Activated naive CD4-positive, alpha-beta T cell treated with anti-CD3 and anti-CD28 coated beads, Interleukin-2, amount 50 U/mL, for 72 hours (primary cell): ENCODE measurements at places on chromosomes 3 and 15. TPM values are rescaled to one million over a fixed set of nuclear protein-coding genes. Genes with fewer than 3 reads are reported as not detected.

DNA sequence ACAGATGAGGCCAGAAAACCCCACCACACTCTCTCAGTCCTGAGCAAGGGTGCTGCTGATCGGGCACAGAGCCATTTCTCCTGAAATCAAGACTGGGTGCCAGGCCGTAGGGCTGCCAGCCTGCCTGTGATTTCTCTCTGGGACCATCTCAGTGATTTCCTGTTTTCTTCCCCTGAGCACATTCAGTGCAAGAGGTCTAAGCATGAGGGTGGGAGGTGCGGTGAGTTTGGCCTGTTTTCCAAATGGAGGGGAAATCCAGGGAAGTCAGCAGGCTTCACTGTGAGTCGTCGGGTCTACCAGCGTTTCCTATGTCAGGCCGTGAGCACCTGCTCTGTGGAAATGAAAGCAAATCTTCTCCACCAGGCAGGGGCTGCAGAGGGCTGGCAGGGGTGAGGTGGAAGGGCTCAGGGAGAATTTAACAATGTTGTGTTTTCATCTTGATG lies 82.3 kb downstream of the ST6GAL1 start:
- peak; percentile 69 for DNase-seq

The EPHA6 gene
- not detected for total RNA-seq

DNA sequence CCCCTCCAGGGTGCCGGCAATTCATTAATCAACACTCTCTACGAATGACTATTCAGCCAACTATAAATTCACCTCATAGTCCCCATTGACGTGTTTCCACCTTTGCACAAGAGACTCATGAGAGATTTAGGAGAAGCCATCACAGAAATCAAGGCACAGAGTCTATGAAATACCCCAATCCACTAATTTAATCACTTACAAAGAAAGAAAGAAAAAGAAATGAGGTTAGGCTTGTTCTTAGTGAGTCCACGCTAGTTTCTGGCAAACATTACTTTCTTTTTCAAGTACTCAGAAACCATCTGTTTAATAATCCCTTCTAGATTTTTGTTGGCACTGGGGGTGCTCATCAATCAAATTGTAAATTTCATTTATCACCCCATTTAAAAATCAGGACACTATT lies 125.2 kb upstream of the ADPGK start:
- DNase-seq: no peak

DNA sequence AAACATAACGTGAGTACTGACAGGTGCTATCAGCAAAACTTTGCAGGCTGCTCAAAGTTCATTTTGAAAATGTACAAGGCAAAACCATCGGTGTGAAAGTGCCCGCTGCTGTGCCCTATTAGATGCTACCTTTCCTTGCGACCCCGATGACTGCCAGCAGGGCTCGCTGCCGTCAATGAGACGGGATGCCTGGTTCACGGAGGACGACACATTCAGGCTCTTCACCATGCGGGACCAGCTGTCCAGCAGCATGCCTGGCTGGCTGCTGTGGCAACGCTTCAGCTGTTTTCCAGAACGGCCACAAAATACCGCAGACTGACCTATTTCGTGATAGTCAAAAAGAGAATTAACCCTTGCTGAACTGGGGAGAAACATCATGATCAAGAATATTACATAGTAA lies 92.7 kb upstream of the OCA2 start:
- DNase-seq: no peak

DNA sequence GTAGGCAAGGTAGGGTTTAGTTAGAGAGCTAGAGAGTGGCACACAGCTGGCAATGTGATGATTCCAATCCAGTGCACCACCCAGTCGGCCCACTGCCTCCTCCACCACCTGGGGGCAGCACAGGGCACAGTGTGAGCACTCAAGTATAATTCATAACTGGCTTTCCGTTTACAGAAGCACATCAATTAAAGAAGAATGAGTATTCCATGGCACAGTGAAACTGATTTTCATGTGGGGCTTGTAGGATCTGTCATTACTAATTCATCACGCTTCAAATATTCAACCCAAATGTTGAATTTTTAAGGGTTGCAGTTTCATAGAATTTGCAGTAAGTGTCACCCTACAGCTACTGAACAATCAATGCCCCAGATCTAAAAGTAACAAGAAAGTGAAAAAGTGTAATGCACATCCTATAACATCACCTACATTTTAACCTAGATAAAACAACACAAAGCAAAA lies 149.9 kb downstream of the IGSF11 start:
- DNase-seq: peak; percentile 84

DNA sequence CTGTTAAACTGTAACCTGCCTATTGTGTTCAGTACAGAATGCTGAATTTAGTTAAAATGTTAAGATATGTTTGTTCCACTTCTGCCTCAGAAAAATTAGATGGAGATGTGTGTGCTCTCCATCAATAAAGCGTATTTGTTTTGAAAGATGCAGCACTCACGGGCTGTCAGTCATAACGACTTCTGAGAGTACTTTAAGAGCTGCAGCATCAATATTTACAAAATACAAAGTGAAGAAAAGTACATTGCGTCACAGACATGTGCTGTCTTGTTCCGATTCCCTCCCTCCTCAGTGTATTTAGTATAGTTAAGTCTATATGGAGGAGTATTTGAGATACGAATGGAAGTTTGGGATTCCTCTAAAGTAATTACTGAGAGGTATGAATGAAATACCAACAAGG lies 166.6 kb downstream of the BBX start:
- no peak for DNase-seq

The NANOGP8 gene
- not detected for total RNA-seq

- no peak for DNase-seq
Measured at GRCh38 chr3:149581248-149581647, 76.6 kb downstream of the WWTR1 start.

DNA sequence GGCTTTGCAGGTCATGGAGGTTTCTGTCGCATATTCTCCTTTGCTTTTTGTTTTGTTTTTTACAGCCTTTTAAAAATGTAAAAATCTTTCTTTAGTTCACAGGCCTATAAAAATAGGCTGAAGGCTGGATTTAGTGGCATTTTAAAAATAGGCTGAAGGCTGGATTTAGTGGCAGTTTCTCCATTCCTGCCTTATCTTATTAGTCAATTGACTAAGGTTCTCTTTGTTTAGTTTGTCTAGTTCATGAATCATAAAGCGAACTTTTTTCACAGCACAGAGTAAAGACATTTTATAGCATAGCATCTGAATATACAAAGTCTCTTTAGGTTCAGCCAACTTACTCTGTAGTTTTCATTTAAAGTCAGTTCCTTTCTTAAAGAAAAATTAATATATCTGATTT lies 31.4 kb downstream of the AP4E1 start:
- no peak for DNase-seq

The NME9 gene
- not detected for total RNA-seq

- DNase-seq: no peak
Measured at GRCh38 chr3:126129398-126129891, 45.5 kb upstream of the SLC41A3 start.

The PLAAT1 gene
- not detected for total RNA-seq

DNA sequence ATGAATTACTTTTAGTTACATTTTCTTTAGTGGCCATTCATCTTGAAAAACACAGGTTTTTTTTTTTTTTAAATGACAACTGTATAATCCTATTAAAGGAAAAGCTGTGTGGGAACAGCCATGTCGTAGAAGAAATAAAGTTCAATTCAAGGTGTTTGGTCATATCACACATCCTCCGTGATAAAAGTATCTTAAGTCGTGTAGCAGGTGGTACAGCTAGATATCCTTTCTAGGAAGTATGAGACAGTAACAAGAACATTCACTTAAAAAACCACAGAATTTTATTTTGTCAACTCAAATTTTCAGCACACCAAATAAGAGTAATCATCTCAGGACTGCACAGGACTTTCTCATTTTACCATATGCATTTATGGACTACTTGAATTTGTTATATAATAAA lies 16.1 kb downstream of the ZDHHC23 start:
- DNase-seq: no peak

- DNase-seq: no peak
Measured at GRCh38 chr15:96230526-96231181, 99.8 kb upstream of the NR2F2 start.

- DNase-seq: no peak
Measured at GRCh38 chr3:126212620-126213378, 32.4 kb upstream of the ALDH1L1 start.

DNA sequence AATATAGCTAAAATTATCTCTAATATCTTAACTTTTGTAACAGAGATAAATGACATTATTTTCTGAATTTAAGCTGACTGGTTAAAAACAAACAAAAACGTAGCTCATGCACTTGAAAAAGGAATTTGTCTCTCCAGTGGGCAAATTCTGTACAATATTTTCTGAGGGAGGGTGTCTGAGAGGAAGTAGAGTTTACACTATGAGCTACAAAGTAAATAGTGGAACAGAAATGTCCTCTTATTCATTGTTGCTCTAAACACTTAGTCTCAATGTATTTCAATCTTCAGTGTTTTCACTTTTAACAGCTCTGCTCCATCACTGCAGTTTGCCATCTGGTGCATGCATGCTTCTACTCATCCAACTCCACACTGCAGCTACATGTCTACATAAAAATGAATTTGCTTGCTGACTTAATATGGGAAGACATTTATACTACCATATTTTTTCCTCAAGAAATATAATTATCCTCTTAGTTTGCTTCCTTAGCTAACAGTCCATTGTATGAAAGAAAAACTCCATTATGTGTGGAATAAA lies 817.4 kb upstream of the LMCD1 start:
- no peak for DNase-seq

The UROC1 gene
- not detected for total RNA-seq
